Stimulated activated CD4-positive, alpha-beta T cell treated with anti-CD3 and anti-CD28 coated beads, Interleukin-1b, Interleukin-23, amount 100 ng/mL, for 24 hours (primary cell): ENCODE measurements at places on chromosomes 12 and 14.

GRCh38 chr12:99343960-99344359 lies 303.6 kb upstream of the GARIN6 start:
- DNase-seq: no peak

GRCh38 chr14:91256661-91257060 lies 12.2 kb upstream of the GPR68 start:
- DNase-seq: no peak

DNA sequence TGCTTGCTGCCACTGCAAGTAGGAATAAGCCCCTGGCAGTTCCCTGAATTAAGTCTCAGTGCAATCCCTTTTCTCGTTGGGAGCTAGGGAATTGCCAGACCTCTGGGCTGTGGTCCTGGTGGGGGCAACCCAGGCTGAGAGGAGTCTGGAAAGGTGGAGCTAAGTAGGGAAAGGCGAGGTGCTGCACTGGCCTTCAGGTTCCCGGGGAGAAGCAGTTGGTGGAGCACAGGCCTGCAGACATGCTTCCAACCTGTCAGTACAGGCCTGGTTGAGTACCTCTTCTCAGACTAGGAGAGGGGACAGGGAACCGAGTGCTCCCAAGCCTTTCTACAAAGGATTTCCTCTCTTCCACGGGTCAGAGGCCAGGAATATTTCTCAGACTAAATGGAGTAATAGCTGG lies 1.5 kb downstream of the NRIP2 start:
- no peak for DNase-seq

- no peak for DNase-seq
These were observed 4.5 kb upstream of the GPR162 start for GRCh38 chr12:6817098-6817497.

GRCh38 chr12:69254862-69255261 lies 15.5 kb downstream of the CPSF6 start:
- DNase-seq: no peak

GRCh38 chr12:12648951-12649650 lies 37.4 kb downstream of the CREBL2 start:
- no peak for DNase-seq

DNA sequence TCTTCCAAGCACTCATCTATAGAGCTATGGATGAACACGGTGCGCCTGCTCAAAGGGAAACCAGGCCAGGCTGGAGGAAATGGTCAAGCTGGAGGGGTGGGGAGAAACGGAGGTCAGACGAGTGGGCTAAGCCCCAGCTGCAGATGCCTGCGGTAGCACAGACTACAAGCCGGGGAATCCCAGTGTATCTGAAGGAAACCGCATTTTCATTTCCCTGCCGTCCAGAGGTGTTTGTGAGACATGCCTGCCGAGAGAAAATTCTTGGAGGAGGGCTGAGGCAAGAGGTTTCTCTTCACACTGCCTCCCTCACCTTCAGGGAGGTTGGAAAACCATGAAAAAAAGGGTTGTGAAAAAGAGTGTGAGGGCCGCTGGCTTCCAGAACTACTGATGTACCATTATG lies 102.0 kb upstream of the FOXN3 start:
- no peak for DNase-seq

DNA sequence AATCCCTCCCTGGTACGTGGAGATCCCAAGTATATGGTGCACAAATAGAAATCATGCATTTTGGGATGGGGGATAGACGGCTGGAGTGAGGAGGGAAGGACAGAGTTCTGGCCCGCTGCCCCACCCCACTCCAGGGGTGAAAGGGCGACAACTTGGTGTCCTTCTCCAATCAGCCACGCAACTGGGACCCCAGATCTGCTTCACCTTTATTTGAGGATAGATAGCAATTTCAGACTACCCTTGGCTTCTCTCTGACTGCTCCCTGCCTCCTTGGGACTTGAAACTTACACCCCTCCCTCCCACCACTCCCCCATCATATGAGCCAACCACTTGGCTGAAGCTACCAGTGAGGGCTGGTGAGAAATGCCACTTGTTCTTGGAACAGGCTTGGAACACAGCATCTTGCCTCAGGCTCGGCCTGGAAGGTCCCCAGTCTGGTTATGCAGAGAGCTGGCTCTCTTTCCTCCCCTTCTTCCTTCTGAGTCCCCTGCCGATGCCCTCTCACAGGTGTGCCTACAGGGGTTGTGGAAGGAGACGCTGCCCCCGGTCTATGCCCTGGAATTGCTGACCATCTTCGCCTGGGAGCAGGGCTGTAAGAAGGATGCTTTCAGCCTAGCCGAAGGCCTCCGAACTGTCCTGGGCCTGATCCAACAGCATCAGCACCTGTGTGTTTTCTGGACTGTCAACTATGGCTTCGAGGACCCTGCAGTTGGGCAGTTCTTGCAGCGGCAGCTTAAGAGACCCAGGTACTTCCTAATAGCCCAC lies 8.1 kb downstream of the OAS3 start:
- no peak for DNase-seq

GRCh38 chr12:70652451-70652850 lies 15.2 kb upstream of the PTPRB start:
- no peak for DNase-seq

DNA sequence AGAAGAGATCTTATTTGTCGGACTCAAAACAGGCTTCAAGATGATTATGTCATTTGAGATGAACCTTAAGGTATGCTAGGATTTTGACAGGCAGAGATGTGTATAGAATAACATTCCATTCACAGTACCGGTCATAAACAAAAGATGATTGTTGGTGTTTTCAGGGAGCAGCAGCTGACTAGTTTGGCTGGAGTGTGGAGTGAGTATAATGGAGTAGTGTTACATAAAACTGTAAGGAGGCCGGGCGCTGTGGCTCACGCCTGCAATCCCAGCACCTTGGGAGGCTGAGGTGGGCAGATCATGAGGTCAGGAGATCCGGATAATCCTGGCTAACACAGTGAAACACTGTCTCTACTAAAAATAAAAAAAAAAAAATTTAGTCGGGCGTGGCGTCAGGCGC lies 23.9 kb downstream of the SERPINA10 start:
- no peak for DNase-seq

DNA sequence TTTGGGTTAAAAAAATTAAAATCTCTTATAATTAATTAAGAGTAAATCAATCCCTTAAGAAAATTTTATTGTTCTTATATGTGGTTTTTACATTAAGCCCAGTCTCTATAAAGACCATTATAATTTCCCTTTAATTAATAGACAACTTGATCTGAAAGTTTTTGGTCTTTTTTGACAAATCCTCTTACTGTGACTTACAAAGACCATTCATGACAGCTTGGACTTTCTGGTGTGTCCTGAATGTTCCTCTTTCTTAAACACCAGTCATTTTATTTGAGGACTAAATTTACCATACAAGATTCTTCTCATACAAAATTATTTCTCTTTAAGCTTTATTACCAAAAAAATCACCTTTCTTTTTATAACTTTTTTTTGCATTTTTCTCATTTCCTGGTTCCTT lies 368.3 kb downstream of the ADGRD1 start:
- no peak for DNase-seq

DNA sequence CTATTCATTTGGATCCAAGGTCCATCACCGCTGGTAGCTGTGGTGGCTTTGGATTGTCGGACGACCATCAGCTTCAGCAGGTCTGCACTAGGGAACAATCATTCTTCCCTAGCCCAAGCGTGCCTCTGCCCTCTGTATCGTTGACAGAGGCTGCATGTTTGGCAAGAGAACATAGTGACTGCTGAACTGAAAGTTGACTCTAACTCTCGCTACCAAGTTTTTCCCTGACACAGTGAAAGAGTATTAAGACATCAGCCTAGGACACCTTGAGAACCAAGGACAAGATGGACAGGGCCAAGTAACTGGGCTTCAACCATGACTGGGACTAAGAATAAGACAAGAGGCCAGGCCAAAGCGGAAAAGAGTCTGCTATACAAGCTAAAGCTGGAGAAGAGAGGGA lies 26.3 kb downstream of the TSHR start:
- no peak for DNase-seq

DNA sequence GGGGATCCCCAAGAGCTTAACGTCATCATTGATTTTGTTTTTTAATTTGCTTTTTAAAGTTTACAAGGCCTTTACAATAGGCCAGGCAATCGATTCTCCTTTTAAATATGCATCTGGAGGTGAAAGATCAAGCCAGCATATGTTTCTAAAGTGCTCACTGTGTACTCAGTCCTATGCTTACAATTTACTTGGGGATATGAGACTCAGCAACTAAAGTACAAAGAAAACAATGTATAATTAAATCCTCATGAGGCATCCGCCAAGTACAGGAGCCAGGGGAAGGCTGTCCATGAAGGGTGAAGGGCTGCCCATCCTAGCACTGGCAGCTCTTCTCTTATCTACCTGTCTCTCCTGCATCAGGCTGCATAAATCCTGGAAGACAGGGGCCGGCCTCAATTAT lies 11.8 kb downstream of the CCDC92 start:
- no peak for DNase-seq

- no peak for DNase-seq
These were observed 117.8 kb upstream of the TMTC1 start for GRCh38 chr12:29901585-29901984.

GRCh38 chr12:67327466-67327865 lies 58.3 kb downstream of the CAND1 start:
- DNase-seq: no peak

GRCh38 chr12:120259418-120260202 lies 5.9 kb downstream of the PXN start:
- DNase-seq: no peak

DNA sequence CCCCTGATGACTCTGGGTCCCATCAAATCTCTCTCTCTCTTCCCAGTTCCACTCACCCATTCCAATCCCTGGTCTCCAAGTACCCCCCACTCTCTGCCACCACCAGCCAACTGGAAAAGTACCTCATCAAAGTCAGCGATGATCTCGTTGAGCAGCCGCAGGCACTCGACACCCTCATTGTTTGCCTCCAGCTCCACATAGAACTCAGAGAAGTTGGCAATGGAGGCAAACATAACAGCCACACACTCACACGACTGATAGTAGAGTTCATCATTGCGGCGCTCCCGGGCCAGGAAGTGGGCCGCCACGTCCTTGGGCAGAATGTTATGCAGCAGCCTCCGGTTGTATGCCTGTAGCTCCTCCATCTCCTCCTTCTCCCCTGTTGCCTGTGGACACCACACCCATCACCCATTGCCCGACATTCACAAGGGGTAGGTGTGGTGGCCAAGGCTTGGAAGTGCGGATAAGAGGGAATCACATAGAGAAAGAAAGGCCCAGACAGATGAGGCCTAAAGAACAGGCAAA lies 17.2 kb downstream of the ADCY6 start:
- DNase-seq: no peak

DNA sequence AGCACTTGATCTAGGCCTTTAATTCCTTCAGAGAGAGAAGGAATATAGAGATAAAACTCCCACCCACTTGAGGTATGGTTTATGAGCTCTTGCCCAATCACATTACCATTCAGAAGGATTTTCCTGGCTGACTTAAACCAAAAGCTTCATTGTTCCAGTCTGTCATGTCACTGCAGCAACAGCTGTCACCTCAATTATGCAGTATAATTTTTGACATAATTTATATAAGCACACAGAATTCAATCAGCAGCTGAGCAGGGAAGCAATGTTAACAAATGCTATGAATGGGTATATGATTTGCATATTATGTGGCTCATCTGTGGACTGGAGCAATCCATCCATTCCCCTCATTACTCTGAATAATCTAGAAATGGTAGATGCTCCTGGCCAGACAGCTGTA lies 40.3 kb downstream of the CBX5 start:
- DNase-seq: no peak

GRCh38 chr14:77103951-77104350 lies 5.9 kb downstream of the CIPC start:
- DNase-seq: no peak

DNA sequence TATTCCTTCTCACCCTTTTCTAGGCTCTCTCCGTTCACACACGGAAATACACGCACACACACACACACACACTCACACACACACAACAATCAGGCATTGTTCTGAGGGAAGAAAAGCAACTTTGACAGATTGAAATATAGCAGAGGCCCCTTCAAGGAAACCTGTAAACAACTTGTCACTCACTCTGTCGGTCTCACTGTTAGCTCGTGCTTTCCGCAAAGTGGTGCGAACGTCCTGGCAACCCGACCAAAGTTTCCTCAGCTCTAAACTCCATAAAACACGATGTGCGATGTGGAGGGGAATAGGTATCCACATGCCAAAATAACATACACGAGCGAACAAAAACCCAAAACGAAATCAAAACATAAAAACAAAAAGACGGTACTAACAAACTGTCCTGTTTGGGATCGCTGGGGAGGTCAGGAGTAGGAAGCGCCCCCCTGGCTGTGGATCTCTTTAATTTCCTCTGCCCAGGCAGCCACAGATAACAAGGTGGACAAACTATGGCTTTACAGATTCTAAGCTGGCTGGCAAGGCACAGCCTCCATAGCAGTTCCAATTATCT lies 822 bp upstream of the SOX5 start:
- no peak for DNase-seq

DNA sequence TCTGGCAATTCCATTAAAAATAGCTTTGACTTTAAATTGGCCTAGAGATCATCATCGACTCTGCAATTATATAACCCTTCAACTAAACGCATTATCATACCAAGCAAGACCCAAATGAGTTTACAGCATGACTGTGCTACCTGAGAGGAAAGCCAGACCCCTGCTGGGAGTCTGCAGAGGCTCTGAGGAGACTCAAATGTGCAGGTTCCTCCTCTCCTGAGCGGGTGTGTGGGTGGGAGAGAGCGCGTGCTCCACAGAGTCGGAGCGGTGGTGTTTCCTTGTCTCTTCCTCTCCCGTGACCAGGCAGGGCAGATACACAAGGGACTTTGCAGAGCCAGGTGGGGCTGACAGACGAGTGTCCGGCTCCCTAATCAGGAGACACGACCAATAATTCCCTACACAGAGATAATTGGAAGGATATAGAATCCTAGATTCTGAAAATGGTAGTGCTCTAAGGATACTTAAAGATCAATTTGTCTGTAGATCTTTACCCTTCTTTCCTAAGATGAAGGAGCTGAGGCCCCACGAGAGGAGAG lies 74.1 kb downstream of the SLC8A3 start:
- DNase-seq: no peak

DNA sequence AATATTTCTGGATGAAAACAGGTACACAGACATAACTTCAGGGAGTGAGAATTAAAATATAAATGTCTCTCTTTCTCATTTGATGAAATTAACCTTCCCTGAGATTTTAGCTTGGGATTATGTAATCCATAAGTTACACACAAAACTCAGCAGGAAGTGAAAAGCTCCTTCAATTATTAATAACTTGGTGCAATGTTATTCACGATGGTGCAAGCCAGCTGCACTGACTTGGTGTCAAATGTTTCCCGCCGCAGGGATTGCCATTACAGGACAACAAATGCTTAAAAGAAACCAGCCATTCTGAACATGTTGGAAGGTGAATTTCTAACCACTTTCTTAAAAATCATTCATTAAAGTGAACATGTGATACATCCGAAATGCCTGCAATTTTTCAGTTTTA lies 250.4 kb downstream of the FOXN3 start:
- no peak for DNase-seq

- DNase-seq: no peak
These were observed 65.6 kb downstream of the SERPINA3 start for GRCh38 chr14:94677747-94678146.

DNA sequence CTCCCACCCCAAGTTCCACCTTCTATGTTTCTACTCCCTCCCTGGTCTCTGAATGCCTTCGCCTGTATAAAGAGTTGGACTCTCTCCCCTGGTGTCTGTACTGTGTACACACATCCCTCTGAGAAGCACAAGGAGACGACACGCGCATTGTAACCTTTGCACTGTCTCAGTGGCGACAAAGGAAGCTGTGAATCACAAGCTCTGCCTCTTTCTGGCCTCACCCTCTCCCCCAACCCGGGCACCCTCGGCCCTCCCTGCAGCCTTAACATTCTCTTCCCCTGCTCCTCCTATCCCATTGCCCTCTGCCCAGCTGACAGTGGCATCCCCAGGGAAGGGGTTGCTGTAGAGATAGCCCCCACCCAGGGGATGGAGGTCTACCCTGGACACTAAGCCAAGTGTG lies 2.5 kb upstream of the SMARCD1 start:
- no peak for DNase-seq
